ENCODE measurements at places on chromosomes 5 and 9.

- no peak for DNase-seq
Measured at GRCh38 chr9:81317223-81317622, 372.1 kb downstream of the TLE1 start.

DNA sequence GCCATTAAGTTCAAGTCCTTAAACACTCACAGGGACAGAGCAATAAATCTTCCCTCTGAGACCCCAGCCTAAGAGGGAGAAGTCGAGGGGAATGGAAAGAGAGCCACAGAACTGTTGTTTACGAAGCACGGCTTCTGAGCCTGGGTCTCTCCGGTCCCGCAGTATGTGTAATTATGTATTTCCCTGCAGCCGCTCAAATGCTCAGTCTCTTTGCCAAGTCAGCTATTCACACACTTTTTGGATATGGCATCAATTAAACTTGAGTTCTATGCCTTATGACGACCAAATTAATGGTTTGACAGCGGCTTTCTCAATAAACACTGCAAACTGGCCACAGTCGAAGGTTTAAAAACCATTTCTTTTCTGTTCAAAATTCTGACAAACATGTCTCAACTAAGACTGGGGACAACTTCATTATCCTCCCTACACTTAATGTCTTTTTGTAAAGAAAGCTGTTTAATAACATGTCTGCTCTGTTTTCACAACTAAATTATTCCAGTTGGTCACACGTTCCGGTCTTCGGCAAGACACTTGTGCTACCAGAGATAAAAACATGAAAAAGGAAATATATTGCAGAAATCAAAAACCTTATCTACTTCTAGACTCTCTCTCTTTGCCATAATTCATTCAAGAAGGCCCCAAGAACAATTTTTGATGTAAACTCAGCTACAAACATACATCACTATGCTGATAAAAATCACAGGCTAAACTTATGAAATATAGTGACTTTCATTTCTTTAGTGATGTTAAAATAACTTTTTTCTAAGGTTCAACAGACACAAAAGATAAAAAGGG, 203.2 kb downstream of the GAPVD1 start:
- no peak for DNase-seq

GRCh38 chr5:93990504-93991070, 249.2 kb upstream of the POU5F2 start:
- DNase-seq: no peak

DNA sequence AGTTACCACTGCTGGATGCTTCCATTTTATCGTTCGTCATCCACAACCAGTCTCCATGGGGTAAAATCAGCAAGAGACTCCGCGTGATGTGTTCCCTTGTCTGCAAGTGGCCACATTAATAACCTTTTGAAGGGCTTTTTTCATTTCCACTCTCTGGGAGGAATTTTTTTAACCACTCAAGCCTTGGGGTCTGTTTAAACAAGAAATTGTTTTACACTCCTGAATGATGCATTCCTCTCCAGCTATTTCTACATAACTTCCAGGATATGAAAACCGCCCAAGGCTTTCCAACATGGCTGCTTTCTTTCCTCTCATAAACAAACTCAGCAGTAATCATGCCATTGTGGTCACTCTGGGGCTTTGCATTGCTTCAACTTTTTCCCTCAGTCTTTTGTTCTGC, 217.2 kb upstream of the DAPK1 start:
- DNase-seq: no peak

- no peak for DNase-seq
Measured at GRCh38 chr9:91845879-91846278, 104.1 kb downstream of the ROR2 start.

DNA sequence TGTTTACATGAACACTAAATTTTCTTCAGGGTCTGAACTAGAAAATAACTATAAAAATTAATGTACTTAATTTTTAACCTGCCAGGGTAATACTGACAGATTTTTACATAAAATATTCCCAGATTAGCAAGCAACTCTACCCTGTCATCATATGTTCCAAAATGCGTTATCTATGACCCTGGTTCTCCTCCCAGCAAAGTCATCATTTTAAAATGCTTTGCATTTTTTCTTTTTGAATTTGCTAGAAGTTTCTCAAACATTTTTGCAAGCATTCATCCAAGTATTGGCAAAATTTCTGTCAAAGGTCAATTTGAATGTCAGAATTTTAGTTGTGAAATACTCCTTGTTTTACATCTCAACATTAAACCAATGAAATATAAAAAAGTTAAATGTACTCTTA, 144.5 kb upstream of the FTMT start:
- no peak for DNase-seq

DNA sequence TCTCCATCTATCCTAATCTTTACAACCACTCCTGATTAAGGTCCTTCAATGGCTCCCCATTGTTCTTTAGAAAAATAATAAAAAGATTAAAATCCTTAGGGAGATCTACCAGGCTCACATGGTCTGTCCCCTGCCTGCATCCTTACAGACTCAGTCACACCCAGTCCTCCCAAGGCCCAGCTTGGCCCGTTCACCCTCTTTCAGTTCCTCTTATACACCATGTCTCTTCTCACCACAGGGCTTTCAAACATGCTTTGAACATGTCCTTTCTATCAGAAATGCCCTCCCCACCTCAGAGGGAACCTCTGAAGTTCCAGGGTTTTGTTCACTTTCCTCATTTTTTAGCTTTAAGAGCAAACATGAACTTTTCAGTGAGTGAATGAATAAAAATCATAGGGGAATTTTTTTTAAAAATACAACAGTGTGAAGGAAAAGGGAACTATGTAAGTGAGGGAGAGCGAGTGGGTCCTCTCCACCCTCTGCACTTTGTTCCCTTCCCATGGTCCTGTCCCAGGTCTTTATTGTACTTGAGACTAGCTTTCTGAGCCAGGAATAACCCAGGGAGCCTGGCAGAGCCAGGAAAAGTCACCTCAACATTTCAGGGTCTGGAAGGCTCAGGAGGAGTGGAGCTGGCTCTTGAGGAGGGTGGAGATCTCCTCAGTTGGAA, 55.3 kb downstream of the TRPC7 start:
- DNase-seq: no peak

GRCh38 chr9:125558453-125559092, 148.4 kb downstream of the MAPKAP1 start:
- DNase-seq: peak; percentile 34

GRCh38 chr9:89850631-89851325, 246.0 kb downstream of the GADD45G start:
- no peak for DNase-seq

DNA sequence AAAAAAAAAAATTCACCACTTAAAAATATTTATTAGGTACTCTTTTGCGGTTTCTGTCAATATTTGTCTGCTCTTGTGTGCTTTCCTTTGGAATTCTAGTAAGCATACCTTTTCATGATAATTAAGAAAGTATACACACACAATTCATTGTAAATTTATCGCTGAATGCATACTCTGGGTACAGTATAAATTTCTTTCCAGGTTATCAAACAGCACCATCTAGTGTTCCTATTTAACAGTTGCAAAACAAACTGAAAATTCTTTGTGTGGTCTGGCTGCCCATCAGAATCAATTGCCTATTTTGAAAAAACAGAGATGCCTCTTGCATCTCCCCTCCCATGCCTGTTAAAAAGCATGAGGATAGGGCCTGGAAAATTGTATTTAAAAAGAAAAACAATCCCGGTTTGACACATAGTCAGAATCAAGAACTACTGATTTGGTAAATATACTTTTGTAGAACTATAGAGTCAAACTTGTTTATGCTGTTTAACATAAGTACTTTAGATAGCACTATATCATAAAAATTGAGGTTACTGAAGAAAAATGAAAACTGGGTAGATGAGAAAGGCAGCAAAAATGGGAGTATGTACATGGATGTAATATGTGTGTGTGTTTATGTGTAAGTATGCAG, 16.2 kb downstream of the PGGT1B start:
- DNase-seq: no peak

DNA sequence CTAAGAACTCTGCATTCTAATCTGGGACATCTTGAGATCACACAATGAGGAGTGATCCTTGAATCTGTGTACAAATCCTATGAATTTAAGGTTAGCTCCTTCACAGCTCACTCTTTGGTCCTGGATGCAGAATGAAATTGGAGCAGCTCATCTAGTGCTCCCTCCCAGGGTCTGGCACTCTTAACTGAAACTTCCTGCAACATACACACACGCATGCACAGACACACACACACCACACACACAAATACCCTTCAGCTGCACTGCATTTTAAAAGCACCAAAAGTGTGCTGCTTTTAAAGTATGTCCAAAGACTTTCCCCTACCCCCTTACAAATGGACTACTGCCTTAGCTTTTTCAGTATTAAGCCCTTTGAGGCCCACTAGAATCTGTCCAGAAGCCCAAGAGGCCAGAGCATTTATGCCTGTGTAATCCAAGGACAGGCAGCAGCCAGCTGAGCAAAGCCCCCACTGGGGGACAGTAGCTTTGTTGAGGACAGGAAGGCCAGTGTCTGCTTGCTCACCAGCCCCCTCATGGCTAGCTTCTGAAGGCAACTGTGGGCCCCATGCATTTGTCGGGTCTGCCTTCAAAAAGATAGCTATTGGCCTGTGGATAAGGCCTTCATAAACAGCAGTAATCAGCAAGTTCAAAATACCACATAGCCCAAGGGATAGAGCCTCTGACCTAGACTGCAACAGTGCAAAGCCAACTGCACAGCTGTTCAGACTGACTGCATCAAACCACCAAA, 43.6 kb downstream of the CDO1 start:
- no peak for DNase-seq

GRCh38 chr5:178381921-178382695, 149.5 kb upstream of the PHYKPL start:
- no peak for DNase-seq

DNA sequence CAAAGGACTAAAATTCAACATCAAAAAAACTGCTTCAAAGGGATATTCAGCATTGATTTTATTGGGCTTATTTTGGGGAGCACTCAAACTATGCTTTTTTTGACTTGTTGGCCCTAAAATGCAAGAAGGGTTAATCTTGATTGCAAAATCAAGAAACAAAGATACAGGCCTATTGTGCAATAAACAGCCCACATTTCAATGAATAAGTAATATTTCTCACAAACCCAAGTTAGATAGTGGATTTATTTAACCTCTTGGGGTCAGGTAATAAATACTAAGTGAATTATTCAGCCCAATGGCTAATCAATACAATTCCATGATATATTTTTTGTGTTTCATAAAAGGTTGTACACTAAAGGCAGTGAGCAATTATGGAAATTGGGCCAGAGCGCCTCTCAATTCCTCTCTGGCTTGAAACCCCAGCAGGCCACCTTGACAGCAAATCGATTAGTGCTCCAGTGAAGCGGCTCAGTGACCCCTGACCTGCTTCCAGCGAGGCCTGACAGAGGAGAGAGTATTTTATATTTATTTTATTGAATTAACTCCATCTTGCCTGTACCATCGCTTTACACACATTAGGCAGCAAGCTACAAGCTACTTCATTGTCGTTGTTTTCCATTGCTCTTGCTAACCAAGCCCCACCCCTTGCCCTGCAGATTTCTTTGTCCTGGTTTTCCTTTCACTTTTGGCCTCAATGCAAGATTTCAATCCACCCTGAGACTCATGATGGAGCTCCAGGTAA, 65.5 kb downstream of the EBF1 start:
- no peak for DNase-seq

DNA sequence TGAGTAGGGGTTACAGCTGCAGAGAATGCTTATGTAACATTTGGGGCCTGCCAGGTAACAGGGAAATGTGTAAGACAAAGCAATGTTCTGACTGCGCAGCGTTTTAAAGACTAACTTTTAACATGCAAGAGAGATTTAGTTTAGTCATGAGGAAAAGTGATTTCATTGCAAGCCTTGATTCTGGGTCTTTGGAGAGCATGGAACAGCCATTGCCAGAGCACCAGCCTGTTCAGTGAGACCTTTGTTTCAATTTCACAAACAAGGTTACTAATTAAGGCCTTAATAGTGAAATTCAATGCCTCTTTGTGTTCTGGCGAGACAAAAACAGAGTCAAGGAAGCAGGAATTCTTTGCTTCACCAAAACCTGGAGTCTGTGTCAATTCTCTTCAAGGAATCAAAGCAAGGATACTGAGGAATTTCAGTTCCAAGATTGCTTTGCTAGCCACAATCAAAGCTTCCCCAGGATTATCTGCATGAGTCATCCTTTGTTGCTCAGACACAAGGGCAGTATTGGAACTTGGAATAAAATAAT, 14.4 kb downstream of the CKMT2 start:
- no peak for DNase-seq

GRCh38 chr5:5588386-5588785, 165.9 kb downstream of the ICE1 start:
- no peak for DNase-seq

DNA sequence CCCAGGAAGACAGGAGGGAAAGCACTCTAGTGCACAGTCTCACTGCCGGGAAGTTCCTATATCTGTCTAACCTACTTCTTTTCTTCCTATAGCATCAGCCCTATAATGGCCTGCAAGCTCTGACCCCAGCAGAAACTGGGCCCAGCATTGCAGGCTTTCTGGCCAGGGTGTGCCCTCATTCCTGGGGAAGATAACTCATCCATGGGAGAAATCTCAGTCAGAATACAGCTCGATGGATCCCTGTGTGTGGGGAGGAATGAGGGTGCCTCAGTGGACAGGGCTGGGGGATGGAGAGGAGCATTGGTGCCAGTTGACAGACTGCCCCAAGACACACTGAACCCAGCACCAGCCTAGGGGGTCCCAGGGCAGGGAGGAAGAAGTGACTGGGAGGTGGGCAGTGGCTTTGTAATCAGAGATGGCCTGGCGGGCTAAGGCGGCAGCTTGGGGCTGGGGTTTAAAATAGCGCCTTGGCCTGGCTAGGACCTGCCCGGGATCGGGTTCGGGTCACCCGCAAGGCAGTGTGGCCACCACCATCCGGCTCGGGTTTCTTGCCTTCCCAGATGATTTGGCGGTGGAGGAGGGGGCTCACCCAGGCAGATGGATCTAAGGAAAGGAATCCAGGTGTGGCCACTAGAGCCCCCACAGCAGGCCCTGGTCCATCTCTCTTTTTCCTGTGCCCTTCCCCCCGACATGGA, 7.6 kb upstream of the CXXC5 start:
- DNase-seq: no peak

- no peak for DNase-seq
Measured at GRCh38 chr9:124257070-124257843, 492 bp upstream of the NEK6 start.

- no peak for DNase-seq
Measured at GRCh38 chr5:165665735-165666400, 2160.4 kb downstream of the MAT2B start.

GRCh38 chr5:175741556-175741955, 83.7 kb downstream of the HRH2 start:
- no peak for DNase-seq

GRCh38 chr9:121390372-121390771, 20.3 kb upstream of the STOM start:
- DNase-seq: no peak

DNA sequence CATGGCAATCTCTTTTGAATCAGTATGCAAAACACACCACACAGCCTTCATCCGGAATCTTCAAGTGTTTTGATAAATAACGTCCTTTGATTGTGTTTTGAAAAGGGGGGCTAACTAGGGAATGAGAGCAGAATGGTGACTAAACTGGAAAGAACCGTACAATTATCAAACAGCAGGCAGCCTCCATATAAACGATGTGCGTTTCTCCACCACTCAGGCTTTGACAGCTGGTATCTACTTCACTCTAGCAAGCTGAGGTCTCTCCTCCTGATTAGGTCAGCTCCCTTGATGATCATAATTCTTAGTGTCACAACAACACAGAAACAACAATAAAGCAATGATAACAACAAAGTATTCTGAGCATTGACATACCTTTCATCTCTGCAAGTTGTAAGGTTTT, 465.9 kb downstream of the TUSC1 start:
- no peak for DNase-seq

GRCh38 chr9:83656032-83656680, 33.2 kb downstream of the IDNK start:
- DNase-seq: no peak

GRCh38 chr9:98080780-98081179, 24.2 kb downstream of the NANS start:
- no peak for DNase-seq

Measured in D721Med (cell line).